Hindlimb muscle (tissue), 1 donor: ENCODE measurements at places on chromosomes 7 and 10.
A peak's percentile ranks its signal among the peaks of the same experiment; 100 is the strongest.

GRCh38 chr7:31110331-31111108 lies 58.4 kb downstream of the ADCYAP1R1 start:
- DNase-seq, result no peak

DNA sequence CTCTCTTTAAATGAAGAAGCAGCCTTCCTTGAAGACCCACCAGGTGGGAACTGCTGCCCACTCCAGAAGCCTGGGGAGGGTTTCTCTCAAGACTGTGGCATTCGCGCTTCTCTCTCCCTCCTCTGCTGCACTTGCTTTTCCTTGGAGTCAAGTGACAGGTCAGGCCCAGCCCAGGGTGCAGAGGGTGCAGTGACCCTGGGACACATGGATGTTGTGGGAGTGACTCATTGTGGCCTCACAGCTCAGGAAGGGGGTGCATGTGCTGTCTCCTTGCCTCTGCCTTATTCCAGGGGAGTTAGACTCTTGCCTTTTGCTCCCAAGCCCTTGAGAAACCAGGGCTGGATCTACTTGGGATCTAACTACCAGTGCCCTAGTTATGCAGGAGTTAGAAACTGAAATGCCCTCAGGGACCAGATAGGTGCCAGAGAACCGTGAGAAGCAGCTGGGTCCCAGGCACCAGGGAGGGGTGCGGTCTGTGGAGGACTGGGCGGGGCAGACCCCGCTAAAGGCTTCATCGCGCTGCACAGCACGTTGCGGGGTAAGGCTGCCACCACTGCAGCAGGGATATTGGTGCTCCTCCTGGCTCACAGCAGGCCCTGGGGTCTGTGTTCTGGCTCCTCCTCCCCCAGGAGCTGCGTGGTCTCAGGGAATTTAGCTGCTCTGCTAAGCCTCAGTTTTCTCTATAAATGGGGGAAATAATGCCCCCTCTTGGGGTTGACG lies 11.4 kb downstream of the FAM241B start:
- no peak for DNase-seq

- no peak for DNase-seq
These were observed 467 bp downstream of the MMRN2 start for GRCh38 chr10:86956848-86957448.

DNA sequence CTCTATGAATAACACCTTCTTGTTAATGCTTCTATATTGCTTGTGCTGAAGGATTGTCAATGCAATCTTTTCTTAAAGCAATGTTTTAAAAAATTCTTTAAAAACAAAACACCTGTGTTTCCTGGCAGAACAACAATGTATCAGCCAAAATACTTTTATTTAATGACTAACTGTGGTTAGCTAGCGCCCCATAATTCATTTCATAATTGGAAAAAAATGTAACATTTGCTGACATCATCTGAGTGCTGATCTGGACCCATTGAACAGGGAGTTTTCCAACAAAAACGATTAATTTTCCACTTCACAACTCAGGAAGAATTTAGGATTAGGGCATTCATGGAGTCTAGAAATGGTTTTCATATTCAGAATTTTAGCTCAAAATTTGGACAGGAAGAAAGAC lies 137.6 kb upstream of the CDK6 start:
- no peak for DNase-seq

DNA sequence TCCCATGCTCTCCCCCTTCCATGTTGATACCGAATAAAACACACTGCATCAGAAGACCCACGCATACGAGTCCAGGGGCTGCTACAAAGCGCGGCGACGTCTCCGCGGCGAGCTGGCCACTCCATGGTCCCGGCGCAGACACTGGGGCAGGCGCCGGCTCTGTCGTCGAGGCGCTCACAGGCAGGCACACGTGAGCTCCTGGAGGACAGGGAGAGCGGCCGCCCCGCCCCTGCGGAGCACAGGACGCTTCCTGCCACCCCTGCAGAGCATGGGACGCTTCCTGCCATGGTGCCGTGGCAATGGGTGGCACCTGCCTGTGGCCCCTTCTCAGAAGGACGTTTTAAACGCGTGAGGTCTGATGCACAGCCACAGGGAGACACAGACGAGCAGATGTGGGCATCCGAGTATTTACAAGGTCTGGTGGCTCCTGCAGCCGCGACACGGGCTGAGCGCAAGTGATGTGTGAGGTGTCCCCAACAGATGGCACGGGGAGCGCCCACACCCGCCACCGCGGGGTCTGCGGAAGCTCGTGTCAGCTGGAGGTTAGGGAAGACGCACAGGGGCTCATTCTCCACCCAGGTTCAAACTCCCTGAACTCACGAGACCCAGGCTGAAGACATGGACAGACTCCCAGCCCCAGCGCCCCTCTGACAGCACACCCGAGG lies 21.4 kb upstream of the GPR146 start:
- no peak for DNase-seq

- DNase-seq, result no peak
These were observed 571.3 kb downstream of the GLRX3 start for GRCh38 chr10:130707389-130707979.

DNA sequence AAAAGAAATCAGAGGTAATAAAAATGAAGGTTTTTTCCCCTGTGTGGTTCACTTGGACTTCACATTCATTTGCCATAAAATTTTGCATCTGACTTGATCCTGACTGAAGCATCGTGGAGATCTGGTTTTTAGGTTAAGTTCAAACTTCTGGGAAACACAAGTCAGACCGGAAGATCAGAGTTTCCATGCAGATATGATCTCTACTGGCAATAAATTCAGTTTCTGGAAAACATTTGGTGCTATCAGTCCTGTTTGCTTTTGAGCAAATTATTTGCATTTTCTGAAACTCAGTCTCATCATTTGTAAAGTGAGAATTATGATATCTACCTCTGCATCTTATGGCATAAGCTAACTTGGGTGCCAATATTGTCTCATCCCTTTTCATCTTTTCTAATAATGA lies 81.3 kb upstream of the KCNMA1 start:
- no peak for DNase-seq

DNA sequence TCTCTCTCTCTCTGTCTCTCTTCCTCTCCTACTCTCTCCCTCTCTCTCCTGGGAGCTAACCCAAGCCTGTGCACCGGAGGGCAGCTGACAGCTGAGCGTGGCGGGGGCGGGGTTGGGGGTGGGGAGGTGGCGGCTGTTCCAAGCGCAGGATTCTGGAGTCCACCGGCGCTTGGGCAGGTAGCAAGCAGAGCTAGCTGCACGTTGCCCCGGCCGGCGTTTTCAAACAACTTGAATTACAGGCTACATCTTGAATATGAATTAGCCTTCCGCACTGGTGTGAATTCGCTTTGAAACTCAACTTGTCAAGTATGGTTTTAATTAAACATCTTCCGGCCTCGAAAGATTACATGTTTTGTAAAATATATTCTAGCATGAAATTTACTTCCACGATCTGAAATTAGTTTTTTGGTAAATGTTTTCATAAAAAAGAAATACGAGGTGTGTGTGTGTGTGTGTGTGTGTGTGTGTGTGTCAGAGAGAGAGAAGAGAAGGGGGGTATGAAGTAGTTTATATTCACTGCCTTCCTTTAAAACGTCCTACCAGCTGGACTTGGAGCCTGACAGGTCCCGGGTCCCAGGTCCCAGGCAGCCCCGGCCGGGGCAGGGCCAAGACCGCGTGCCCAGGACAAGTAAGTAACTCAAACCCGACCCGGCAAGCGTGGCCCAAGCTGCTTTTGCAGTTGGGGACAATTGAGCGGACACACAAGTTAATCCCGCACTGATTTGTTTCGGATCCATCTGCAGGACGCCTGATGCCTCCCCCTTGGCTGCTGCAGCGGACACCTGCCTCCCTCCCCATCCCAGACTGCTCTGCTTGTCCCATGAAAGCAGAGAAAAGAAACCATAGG lies 9.0 kb upstream of the DLX6 start:
- no peak for DNase-seq

DNA sequence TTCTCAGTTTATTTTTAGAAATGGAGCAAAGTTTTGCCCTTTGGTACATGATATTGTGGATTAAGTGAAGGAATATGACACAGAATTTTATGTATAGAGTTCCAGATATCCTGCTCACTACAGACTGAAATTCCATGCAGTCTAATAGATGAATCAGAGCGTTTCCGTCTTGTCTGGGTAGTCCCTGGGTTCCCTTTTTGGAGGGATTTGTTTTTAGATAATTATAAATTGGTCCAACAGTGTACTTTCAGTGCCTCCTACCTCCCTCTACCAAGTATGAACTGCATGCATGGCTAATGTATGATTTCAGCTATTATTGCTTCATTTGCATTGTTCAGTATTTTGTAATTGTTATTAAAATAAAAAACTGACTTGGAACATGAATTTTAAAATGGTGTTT lies 74.4 kb downstream of the SEPTIN7 start:
- DNase-seq, result no peak

DNA sequence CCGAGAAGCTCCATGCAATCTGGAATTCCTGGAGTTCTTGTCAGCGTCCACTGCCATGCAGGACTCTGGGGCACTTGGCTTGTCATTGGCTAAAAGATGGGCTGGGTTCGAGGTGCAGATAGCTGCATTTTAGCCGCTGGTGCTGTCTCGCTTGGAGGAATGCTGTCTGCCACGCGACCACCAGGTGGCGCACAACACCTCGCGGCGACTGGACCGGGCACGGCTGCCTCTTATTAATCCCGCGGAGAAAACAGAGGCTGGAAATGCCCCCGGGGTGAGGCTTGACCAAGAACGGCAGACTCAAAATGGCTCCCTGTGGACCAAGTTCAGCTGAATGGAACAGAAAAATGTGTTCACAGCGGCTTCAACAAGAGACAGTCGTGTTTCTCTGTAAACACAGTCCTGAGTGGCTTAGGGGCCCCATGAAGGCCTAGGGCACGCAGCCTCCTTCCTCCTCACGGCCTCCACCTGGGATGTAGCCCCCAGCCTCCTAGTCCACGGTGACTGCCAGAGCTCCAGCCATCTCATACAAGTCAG lies 46.2 kb downstream of the AOC1 start:
- DNase-seq, result peak; percentile 64

GRCh38 chr10:44981172-44982113 lies 2.8 kb upstream of the DEPP1 start:
- DNase-seq, result no peak

GRCh38 chr10:43878386-43878785 lies 229.7 kb upstream of the ZNF32 start:
- DNase-seq, result no peak

- DNase-seq, result peak; percentile 91
These were observed 29.6 kb downstream of the SKIDA1 start for GRCh38 chr10:21495752-21496342.

DNA sequence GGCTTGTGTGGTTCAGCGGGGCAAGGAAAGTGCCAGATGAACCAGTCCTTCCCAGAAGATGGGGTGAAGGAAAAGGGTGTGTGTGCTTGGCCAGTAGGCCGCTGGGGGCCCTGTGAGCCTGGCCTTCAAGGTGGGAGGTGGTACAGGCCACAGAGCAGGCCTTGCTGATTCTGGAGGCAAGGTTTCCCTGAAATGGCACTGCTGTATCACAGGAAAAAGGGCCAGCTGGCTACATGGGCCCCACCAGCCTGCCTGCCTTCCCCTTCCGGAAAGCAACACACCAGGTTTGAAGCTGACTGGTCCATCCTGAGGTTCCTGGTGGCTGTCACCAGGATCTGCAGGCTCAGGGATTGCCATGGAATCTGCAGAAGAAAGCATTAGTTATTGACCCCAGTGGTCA lies 12.5 kb downstream of the MMRN2 start:
- no peak for DNase-seq

DNA sequence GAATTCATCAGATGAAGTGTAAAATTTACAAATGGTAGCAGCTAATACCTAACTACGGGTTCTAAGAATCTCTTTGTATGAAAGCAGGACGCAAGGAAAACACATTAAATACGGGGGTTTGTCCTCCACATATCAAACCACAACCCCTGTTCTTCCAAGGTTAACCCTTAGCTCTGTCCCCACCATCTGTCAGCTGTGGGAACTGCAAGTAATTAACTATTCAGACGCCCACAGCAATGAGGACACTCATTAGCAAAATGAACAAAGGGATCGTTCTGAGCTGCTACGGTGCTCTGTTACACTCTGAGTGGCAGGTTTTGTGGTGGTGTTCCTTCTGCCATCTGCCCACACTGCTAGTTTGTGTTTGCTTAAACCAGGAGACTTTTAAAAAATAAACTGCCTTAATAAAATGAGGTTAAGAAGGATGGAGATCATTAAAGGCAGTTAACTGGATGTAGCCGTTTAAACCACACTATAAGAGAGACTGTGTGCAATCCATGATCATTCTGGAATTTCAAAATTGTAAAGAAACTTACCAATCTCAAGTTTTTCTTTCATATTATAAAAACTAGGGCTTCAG lies 51.4 kb downstream of the C10orf67 start:
- peak; percentile 11 for DNase-seq

DNA sequence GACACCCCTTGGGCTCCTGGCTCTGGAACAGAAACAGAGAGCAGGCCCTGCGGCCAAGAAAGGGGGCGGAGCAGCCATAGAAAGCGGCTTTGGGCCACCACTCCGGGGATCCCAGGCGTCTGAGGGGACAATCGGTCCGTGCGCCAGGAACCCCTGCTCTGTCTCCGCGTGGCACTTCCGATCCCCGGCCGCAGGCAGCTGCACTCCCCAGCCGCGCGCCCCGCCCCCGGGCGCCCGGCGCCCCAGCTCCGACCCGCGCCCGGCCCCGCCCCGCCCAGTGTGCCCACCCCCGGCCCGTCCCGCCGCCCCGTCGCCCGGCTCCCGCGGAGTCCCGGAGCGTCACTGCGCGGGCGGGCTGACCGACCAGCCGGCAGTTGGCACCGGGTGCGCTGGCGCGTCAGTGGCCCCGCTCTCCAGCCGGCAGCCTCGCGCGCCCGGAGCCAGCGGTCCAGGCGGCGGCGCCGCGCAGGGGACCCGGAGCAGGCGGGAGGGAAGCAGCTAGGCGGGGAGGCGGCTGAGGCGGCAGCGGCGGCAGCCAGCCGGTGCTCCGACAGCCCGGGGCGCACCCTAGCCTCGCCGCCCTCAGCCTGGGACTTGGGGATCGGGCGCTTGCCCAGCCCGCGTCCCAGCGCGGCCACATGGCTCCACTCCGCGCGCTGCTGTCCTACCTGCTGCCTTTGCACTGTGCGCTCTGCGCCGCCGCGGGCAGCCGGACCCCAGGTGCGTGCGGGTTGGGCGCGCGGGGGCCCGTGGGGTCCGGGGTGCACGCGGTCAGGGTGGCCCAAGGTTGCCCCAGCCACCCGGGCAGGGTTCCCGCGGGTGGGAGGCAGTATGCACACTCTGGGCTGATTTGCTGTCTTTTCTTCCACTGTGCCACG lies at the start of gene ADAMTS14:
Gene ADAMTS14 (plus strand): TSS at position 342 of the 878 bp plus-strand sequence. CDS start 297 bp downstream, at position 639.
- peak; percentile 67 for DNase-seq

DNA sequence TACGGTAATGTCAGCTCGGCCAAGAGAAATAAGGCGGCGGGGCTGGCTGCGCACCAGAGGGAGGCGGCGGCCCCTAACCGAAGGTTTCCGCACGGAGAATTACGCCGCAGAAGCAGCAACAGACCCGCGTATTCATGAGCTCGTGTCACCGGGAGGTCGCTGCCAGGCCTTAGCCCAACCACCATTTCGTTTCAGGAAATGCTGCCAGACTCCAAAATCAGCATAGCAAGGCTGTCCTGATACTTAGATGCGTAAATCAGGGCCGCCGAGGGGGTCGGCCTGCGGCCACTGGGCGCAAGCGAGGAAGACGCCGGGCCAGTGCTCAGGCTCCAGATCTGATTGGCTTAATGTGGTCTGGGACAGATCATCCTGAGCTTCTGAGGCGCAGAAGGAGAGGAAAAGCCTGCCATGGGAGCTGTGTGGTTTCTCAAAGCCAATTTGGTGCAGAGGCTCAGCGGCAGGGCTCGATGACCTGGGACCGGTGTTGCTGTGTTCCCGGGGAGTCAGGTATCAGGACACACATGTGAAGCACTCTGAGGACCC lies 247.9 kb downstream of the BAMBI start:
- DNase-seq, result peak; percentile 32
